ENCODE measurements at places on chromosomes 7 and 10. TPM values are rescaled to one million over a fixed set of nuclear protein-coding genes. Genes with fewer than 3 reads are reported as not detected.

The CCDC3 gene
- 2.1 TPM for total RNA-seq

The SUV39H2 gene
- total RNA-seq, result 41.4 TPM

The MYO1G gene
- 0.48 TPM for total RNA-seq

The TMEM213 gene
- total RNA-seq, result 0.11 TPM

The ZNF853 gene
- 8.0 TPM for total RNA-seq

The CFTR gene
- 0.89 TPM for total RNA-seq

The CEP55 gene
- 15.8 TPM for total RNA-seq

The SPDYE2 gene
- total RNA-seq, result 0.15 TPM

The C10orf67 gene
- not detected for total RNA-seq

The NPFFR1 gene
- 0.05 TPM for total RNA-seq

The CPA5 gene
- not detected for total RNA-seq

The ZNF777 gene
- 13.6 TPM for total RNA-seq

The MEIG1 gene
- total RNA-seq, result not detected

The ERVW-1 gene
- total RNA-seq, result not detected
